ENCODE measurements at places on chromosomes 6 and 20.

GRCh38 chr20:40493071-40493470, 196.0 kb downstream of the MAFB start:
- DNase-seq: no peak

DNA sequence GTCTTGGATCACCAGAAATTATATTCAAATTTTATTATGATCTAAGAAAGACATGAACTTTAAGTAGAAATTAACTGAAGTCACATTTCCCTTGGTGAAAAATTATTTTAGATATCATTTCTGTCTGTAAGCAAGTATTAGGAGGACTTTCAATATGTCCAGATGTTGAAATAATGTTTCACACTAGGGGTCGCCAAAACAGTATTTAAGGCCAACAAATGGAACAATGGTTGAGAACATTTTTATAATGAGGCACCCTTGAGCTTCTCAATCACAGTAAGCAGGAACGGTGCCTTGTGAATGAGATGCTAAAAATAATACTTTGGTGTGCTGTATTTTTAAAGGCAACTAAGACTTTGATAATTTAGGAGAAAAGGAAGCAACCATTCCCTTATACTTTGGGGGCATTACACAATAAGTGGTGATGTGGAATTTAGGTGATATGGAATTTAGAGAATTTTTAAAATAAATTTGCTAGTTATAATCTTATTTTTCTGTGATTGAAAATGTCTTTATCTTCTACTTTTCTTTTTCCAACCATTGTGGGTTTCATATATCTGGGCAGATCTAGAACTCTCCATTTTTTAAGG, 9.6 kb upstream of the SF3B5 start:
- peak; percentile 21 for DNase-seq

GRCh38 chr6:4977468-4977867, 26.4 kb downstream of the RPP40 start:
- DNase-seq: no peak

- DNase-seq: no peak
These were observed 6.2 kb downstream of the PTPN1 start for GRCh38 chr20:50516180-50516934.

DNA sequence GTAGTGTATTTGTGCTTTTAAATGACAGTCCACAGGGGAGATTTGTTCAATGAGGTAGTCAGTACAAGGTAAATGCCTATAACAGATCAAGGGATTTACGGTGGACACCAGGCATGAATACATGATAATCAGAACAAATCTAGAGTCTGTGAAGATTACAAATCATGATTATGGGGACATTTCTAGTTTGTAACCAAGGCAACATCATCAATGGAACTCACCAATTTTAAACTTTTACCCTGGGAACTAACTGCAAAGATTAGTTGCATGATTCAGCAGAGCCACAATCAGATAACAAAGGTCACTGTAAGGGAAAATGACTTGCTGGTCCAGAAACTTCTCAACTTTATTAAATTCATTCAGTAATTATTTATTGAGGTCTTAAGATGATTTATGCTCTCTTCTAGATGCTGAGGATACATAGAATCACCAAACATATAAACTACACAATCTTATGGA, at the start of gene CRISP1:
TSS of gene CRISP1 (minus strand) at position 51 of the 459 bp plus-strand sequence. CDS start 9,135 bp downstream, outside the sequence.
- no peak for DNase-seq

- DNase-seq: peak; percentile 2
These were observed 876 bp upstream of the TBPL1 start for GRCh38 chr6:133951881-133952814.

- DNase-seq: no peak
These were observed 6.4 kb upstream of the ZNF217 start for GRCh38 chr20:53599910-53600632.

DNA sequence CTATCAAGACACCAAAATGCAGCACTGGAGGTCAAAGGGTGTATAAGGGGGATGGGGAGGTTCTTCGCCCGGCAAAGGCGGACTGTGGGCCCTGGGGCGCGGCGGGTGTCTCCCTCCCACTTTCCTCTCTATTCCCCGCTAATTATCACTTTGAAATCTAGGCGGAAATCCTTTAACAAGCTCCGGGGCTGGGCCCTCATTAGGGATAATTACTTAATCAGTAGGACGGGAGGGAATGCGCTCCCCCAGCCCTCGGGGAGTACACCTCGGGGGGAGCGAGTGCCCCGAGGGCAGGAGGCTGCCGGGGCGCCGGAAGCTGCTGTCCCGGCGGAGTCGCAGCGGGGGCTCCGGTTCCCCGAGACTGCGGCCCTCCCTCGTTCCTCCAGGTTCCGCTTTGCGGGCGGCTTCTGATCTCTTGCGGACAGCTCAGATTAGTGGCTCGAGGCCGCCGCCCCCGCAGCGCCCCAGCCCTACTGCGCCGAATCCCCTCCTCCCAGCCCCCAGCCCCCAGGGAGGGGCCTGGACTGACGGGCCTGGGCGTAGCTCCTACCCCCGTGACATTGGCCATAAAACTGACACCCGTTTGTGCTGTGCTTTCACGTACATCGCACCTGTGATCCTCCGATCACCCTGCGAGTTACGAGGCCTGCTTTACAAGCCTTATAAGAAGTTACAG, 14.7 kb downstream of the MUCL3 start:
- DNase-seq: peak; percentile 61

DNA sequence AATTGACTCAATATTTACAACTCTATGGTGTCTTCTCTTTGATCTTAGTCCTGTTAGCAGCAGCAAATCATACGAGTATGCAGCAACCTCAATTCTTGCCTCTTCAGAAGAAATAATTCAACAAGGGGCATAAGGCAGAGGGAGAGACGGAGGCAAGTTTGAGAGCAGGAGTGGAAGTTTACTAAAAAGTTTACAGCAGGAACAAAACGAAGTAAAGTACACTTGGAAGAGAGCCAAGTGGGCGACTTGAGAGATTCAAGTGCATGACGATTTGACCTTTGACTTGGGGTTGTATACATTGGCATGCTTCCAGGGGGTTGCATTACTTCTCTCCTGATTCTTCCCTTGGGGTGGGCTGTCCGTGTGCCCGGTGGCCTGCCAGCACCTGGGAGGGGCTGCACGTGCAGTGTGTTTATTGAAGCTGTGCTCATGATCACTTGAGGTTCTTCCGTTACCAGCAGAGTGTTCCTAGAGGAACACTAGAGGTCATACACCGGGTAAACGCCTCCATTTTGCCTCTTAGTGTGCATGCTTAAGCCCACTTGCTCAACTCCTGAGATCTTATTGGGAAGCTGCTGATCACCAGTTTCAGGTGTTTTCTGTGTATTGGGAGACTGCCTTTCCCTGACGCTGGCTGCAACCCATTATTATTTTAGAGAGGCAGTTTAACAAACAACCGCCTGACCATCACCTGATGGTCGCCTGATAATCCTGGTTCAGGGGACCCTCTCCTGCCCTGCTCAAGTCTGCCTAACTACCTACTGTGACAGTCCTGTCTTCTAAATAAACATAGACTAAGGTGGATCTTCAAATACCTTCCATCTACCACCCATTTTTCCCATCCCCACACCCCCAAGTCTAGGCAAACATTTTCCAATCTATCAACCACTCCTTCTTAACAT, 172.4 kb upstream of the MYLIP start:
- DNase-seq: no peak

GRCh38 chr20:22379472-22379871, 204.9 kb downstream of the FOXA2 start:
- DNase-seq: no peak

DNA sequence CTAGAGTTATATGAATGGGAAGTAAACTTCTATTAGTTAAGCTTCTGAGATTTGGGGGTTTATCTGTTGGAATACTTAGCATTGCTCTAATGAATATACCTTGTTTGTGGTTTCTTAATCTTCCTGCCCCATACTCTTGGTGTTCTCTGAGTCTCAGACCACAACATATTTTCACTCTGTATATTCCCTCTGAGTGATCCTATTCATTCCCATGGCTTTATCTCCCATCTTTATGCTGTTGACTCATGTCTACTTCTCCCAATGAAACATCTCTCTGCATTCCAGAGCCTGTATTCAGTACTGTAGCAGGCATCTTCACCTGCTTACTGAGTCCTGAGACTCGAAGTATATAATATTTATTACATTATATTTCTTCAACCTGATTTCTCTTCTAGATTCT, 283.7 kb upstream of the MAP3K7 start:
- DNase-seq: no peak

DNA sequence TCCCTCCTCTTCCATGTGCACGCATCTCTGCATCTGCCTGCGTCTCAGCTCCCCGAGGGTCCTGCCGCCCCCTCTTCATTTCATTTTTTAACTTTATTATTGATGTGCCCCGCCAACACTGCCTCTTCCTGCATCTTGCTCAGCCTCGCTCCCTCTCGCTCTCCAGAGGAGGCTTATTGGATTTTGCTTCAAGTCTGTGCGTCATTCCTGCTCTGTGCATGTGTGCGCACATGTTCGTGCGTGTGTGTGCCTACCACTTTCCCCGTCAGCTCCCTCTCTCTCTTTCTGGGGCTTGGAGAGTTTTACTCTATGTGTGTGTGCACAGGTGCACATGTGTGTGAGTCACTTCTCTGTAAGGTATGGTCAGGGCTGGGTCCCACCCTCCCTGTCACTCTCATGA, 71.8 kb upstream of the NNAT start:
- DNase-seq: no peak

- DNase-seq: peak; percentile 73
These were observed 1.4 kb upstream of the TRIM39 start for GRCh38 chr6:30325150-30325872.

- DNase-seq: no peak
These were observed 79.3 kb upstream of the SHLD1 start for GRCh38 chr20:5670874-5671273.

DNA sequence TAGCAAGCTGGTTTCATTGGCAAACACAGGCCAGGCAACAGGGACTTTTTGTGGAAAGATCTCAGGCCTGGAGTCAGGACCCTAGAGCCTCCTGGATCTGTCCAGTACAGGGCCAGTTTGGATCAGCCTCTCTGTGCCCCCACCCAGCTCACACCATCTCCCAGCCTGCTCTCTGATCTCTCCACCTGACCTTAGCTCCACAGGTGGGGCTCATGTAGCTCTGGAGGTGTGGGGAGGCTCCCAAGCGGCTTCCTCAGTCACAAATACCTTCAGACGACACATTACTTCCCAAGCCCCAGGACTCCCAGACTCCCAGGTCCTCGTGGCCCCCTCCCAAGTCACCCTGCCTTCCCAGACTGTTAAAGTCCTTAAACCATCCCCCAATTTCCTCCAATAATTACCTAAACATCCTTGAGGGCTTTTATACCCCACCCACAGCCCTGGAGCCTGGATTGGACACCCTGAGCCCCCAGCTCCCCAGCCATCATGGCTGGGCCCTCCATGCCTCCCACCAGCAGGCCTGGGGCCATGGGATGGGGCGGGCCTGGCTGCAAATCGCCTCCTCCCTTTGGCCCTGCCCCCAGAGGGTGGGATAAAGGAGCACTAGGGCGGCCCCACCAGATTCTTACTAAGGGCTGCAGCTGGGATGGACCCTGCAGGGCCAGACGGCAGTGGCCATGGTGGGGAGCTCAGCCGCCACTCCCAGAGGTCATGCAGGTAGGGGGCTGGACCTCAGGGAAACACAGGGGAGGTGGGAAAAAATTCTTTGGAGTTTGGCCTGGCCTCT, 15.9 kb upstream of the FANCE start:
- no peak for DNase-seq

GRCh38 chr6:36419310-36419709, 23.3 kb downstream of the PXT1 start:
- no peak for DNase-seq

DNA sequence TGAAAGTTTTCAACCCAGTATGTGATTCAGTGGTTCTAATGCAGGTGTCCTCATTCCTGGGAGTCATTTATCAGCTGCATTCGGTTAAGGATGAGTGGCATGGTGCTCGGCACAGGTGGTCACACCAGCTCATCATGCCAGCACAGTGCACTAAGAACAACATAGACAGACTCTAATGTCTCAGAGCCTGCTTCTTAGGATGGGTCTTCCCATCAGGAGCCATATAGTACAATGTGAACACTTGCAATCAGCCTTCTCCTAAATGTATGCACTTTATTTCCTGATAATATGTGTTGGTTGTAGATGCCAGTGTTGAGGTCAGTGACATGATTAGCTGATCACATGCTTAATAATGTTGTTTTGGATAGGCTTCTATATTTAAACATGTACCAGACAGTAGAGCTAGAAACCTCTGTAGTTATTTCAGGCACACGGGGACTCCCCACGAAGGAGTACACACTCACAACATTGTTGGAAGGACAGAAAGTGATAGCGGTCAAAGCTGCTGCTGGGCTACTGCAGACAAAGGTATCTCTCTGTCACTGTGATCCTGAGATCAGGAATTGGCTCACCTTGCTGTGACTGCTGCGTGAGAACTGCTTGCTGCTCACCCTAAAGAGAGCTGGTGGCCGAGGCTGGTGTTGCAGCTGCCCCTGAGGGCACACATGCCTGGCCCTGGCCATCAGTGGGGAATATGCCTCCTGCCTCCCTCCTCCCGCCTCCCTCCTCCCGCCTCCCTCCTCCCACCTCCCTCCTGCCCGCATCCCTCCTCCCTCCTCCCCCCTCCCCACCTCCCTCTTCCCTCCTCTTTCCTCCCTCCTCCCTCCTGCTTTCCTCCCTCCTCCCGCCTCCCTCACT, 195.4 kb downstream of the SMOC2 start:
- no peak for DNase-seq

- no peak for DNase-seq
These were observed 121.1 kb downstream of the TNFRSF21 start for GRCh38 chr6:47188588-47189021.

DNA sequence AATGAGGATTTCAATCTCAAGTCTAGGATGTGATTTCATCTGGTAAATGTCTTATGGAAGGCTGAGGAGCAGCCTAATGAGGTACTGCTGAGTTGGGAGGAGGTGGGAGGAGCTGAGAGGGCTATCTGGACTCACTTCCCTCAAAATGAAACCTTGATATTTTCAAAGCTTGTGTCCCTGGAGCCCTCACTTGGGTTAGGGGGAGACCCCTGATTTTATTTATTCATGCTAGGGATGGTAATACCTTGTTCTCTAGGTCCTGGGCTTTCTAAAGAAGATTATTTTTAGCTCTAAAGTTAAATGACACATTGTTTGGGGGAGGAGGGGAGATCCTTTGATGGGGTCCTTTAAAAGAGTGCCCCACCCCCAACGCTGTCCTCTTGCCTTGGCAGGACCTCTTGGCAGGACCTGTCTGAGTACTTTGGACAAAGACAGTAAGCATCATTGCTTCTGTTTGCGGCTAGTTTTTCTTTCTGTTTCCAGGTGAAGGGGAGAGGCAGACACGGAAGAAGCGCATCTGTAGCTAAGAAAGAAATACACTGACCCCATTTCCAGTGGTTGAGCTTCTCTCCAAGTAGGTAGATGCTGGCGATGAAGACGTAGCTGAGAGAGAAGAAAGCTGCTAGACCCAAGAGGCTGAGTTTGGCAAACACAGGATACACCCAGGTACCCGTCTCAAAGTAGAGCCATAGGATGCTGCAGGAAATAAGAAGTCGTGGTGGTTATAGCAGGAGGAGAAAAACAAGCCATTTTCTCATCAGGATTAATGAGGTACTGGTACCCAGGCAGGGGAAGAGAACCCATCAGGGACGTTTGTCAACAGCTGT, 55.6 kb downstream of the ADTRP start:
- DNase-seq: no peak

- DNase-seq: no peak
These were observed 1.6 kb downstream of the SMPDL3A start for GRCh38 chr6:122790423-122791309.
